ENCODE measurements at places on chromosomes 3 and 15.
A peak's percentile ranks its signal among the peaks of the same experiment; 100 is the strongest.

DNA sequence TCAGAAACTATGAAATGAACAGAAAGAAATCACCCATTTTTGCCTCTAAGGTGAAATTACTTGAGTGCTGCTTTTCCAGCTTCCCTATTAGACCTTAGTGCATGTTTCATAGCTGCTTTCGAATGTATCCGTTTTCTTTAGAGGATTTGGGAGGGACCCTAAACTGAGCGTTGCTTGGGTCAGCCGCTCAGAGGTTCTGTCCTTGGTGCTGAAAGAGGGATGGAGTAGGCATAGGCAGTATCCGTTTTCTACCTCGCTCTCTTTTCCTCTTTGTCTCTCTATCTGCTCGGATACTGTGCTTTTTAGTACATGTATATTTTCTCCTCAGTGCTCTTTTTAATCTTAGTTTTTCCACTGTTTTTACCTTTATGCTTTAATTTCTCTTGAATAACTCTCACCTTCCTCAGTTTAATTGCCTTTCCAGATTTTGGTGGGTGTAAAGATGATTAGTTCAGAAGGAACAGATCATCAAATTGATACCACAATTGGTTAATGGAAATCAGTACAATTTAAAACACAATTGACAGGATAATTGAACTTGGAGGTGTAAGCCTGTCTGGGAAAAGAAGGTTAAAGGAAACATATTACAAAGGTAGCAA, at the start of gene DRD3:
Gene DRD3, minus strand, starts transcription at position 283 of the 599 bp plus-strand sequence. CDS start 7,060 bp downstream, outside the sequence.
- DNase-seq, result no peak

- no peak for DNase-seq
These were observed 14.1 kb downstream of the ANAPC13 start for GRCh38 chr3:134471521-134472193.

- no peak for DNase-seq
These were observed 39.3 kb upstream of the SSR3 start for GRCh38 chr3:156594219-156594683.

DNA sequence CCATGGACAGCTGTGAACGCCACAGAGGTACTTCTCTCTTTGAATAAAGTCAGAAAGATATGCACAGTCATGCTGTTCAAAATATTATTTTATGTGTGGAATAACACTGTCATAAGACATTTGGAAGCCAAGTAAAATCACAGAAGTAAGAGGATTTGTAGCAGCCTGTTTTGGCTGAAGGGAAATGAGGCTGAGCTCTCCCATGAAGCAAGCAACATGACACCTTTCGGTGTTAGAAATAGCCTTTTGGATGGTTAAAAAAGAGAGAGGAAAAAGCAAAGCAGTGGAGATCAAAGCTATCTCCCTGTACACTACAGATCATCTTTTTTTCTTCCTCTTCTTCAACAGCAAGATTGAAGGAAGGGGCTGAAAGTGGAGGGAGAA, 755.3 kb downstream of the ROBO1 start:
- DNase-seq, result no peak

GRCh38 chr15:64009798-64010261, 36.5 kb downstream of the DAPK2 start:
- DNase-seq, result no peak

- no peak for DNase-seq
These were observed 34.7 kb upstream of the MRPS22 start for GRCh38 chr3:139309061-139309591.

GRCh38 chr15:80891006-80891405, 98.6 kb downstream of the MESD start:
- DNase-seq, result no peak

- DNase-seq, result no peak
These were observed 31.6 kb upstream of the GABRG3 start for GRCh38 chr15:26939398-26939797.

GRCh38 chr3:88151358-88151757, 1.6 kb downstream of the C3orf38 start:
- DNase-seq, result no peak

GRCh38 chr3:46857485-46858341, 5.5 kb downstream of the MYL3 start:
- peak; percentile 11 for DNase-seq

- peak; percentile 60 for DNase-seq
These were observed 29.1 kb downstream of the FGD5 start for GRCh38 chr3:14847613-14848541.

- DNase-seq, result no peak
These were observed 49.3 kb downstream of the FEM1B start for GRCh38 chr15:68326711-68327354.

GRCh38 chr3:95333826-95334225, 1271.0 kb downstream of the NSUN3 start:
- no peak for DNase-seq

- peak; percentile 68 for DNase-seq
These were observed 161.9 kb downstream of the FNDC3B start for GRCh38 chr3:172201136-172201869.

DNA sequence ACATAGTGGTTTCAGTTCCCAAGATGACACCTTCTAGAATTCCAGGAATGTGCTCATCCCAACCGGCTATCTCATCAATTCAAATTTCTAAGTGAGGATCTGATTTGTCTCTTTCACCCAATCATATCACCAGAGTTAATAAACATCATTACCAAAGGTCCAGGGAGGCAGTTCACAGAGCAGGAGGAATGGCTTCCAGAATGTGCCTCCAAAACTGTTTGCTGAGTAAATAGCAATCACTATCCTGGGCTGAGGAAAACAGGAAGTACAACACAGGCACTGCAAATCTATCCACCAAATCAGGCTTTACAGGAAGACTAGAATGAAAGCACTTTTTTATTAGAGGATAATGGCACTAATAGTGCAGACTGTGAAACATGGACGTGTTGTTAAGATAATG, 61.5 kb downstream of the OSBPL10 start:
- no peak for DNase-seq

GRCh38 chr3:123419850-123420297, 29.0 kb downstream of the ADCY5 start:
- DNase-seq, result peak; percentile 97

- no peak for DNase-seq
These were observed 50.8 kb upstream of the PLAAT1 start for GRCh38 chr3:193190146-193190786.

GRCh38 chr3:182078316-182078715, 366.6 kb downstream of the SOX2 start:
- no peak for DNase-seq

DNA sequence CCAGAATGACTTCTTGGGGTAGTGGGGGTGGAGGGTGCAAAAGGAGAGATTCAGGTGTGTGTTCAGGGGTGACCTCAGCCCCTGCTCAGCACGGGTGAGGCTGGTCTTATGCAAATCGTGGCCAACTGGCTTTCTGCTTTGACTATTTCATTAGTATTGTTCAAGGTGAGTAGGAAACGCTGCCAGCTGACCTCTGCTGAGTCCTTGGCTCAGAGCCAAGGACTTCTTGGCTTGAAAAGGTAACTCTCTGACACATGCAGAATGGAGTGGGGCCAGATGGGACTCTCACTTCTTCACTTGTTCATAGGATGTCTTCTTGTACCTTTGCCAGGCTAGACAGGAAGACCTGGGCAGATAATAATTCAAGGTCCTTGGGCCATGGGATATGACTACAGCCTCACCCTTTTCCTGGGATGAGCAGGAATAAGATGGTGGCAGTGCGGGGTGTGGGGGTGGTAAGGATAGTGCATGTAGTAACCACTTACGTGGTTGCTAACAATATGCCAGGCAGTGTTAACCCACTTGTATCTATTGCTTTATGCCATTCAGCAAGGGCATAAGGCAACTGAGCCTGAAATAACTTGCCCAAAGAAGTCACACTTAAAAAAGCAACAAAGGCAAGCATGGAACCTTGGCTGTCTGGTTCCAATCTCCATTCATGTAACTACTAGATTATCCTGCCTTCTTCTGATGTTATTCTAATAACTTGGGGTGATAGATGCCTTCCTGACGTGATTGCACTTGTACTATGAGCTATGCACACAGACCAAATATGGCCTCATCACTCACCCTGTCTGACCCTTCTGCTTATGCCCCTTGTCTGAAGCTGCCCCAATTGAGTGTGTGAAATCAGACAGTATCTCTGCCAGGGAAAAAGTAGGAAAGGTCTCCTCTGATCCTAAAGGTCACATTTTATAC, 193.1 kb downstream of the NR1D2 start:
- DNase-seq, result no peak

DNA sequence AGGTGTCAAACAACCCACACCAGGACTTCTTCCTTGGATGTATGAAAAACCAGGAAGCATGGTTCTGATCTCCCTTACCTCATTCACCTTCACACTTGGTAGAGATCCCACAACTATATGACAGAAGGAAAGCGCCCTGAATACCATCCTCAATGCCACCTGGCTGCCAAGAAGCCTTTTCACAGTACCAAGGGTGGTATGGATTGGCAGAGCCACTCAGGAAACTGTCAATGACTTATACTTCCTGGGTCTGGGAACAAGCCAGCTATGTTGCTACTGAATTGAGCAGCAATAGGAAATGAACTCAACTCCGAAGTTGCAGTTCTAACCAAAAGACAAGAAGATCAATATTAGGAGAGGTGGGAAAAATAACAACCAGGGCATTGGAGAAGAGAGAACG, 72.5 kb upstream of the PSMD6 start:
- DNase-seq, result no peak

DNA sequence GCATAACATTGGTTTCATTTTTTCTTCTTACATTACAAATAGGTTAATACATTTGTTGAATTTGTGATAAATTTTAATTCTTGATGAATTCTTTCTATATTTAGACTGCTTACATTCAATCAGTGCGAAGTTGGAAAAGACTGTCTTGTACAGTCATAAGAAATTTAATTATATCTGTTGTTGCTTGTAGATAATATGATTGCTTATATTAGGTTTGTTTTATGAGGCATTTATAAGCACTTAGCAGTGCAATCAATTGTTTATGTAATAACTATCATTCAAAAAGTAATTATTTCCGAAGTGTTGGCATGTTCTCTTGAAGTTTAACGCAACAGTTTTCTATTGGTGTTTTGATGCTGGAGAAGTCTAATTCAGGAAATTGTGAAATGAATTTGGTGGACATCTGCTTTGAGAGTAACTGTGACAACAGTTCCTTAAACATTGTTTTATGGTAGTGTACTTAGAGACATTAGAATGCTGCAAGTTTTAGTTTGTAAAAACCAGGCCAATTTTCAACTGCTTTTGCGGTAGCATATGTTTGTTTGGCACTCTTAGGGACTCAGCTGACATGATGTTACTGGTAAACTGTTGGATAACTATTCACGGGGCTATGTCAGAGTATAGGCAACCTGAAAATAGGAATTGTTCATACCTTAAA, 99.7 kb downstream of the NAALADL2 start:
- no peak for DNase-seq

DNA sequence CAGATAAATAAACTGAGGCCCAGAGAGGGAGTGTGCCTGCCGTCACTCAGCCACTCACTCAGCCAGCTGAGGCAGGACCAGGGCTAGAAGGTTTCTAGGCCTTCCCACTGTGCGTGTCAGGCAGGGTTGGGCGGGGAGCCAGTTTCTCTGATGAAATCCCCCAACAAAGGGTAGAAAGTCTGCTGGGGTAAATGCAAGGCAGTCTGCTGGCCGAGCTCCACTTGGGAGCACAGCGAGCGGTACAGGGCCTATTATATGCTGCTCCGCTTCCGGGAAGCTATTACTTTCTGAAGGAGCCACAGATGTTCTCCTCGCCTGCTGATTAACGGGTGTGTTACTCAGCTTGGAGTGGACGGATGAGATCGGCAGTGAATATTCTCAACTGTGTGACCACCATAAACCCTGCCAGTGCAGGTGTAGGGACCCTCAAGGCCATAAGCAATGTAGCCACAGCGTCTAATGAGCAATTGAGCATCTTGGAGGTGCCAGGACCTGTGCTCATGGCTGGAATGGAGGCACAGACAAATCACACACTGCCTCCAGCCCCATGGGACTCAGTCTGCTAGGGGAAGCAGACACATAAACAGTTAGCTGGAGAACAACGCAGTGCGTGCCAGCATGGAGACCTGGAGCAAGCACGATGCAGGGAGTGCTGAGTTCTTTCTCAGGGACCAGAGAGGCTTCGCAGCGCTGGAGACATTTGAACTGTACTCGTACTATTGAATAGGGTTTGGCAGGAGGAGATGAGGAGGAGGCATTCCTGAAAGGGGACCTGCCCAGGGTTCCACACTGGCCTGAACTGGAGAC, 42.1 kb downstream of the CORO2B start:
- peak; percentile 92 for DNase-seq

- DNase-seq, result no peak
These were observed 2.2 kb upstream of the ISLR2 start for GRCh38 chr15:74127954-74128784.

DNA sequence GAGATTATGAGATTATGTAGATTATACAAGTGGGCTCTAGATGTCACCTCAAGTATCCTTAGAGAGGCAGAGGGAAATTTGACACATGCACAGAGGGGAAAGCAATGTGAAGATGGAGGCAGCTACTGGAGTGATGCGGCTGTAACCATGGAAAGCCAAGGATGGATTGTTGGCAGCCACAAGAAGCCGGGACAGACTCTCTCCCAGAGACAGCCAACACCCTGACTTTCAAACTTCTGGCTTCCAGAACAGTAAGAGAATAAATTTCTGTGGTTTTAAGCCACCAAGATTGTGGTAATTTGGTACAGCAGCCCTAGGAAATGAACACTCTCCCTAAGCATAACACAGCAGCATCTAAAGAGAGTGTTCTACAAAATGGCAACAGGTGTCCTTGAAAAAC, 34.4 kb upstream of the PRICKLE2 start:
- DNase-seq, result no peak

- no peak for DNase-seq
These were observed 462.1 kb downstream of the MFSD1 start for GRCh38 chr3:159263750-159264553.

DNA sequence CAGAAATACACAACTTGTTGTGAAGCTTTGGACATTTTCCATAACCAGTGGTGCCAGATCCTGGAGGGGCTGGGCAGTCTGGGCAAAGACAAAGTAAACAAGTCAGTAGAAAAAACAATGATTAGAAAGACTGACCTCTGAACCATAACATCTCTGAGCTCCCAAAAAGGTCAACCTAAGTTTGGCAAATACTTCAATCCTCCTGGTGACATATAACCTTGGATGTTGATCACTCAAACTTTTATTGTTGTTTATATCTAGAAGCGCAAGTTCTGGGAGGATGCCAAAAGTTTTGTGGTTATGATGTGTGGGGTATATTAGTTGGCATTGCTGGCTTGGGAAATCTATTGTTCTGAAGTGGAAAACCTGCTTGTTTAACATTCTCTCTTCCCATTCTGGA, 257.7 kb downstream of the DIPK2A start:
- no peak for DNase-seq

- no peak for DNase-seq
These were observed 36.8 kb upstream of the TRH start for GRCh38 chr3:129937717-129938116.
